ENCODE measurements at places on chromosomes 11 and 22. TPM values are rescaled to one million over a fixed set of nuclear protein-coding genes. Genes with fewer than 3 reads are reported as not detected.
A peak's percentile ranks its signal among the peaks of the same experiment; 100 is the strongest.

Gene CCDC89
- not detected for total RNA-seq

GRCh38 chr11:75474240-75474639 lies 41.2 kb upstream of the KLHL35 start:
- DNase-seq = no peak
- H3K27ac ChIP-seq = no peak overlapping the region
- peaks cover 2% of the 10 kb centered on the region for H3K27me3 ChIP-seq
- H3K36me3 ChIP-seq = no peaks in the 10 kb centered on the region

GRCh38 chr11:122633219-122633829 lies 22.2 kb upstream of the UBASH3B start:
- no peak overlapping the region for H3K27ac ChIP-seq
- no peaks in the 10 kb centered on the region for H3K36me3 ChIP-seq
- peaks cover 14% of the 10 kb centered on the region for H3K27me3 ChIP-seq
- no peak overlapping the region for H3K4me3 ChIP-seq

DNA sequence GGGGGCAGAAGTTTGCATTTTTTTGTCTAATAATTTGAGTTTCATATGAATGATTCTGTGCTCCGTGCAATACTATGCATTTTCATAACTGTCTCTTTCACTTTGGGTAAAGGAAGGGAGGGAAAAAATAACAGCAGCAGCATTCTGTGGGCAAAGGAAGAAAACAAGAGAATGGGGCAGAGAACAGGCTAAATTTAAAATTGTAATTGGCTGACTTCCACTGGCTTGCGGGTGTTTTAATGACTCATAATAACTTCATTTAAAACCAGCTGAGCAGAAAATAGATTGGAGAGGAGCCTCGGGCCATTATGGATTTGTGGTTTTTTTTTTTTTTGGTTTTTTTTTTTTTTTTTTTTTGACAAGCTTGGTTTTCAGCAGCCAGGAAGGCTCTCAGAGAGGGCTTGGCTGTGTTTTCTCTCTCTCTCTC lies 107.4 kb downstream of the ZBTB16 start:
- no peak for DNase-seq
- peaks cover 31% of the 10 kb centered on the region for H3K4me1 ChIP-seq
- H3K27ac ChIP-seq = no peak overlapping the region
- no peaks in the 10 kb centered on the region for H3K27me3 ChIP-seq
- H3K36me3 ChIP-seq = no peaks in the 10 kb centered on the region

DNA sequence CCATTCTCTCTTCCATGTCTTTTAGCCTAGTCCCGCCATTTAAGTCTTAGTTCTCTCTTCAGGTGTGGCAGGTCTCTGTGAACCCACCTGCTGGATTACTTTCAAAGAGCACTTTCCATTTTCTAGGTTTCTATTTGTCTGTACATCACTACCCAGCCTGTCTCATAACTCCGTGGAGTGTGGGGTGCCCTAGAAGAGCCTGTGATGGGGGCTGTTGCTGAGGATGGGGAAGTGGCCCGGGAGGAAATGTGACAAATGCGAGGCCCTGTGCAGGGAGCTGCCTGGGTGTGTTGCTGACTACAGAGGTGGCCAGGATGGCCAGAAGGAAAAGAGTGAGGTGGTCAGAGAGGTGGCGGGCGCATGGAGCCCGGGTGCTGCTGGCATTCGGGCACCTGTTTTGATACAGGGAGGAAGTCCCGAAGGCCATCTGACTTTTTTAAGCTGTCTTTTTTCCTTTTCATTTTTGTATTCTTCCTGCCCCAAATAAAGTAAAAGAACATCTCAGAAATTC lies 10.7 kb downstream of the DGCR8 start:
- peak overlapping the region; percentile 47 for H3K27ac ChIP-seq
- peaks cover 39% of the 10 kb centered on the region for H3K36me3 ChIP-seq
- no peak overlapping the region for H3K4me3 ChIP-seq
- no peak for DNase-seq
- no peaks in the 10 kb centered on the region for H3K27me3 ChIP-seq
- no peaks in the 10 kb centered on the region for H3K4me1 ChIP-seq

- peaks cover 9% of the 10 kb centered on the region for H3K4me1 ChIP-seq
- no peaks in the 10 kb centered on the region for H3K36me3 ChIP-seq
- no peak overlapping the region for H3K4me3 ChIP-seq
- no peak overlapping the region for H3K27ac ChIP-seq
These were observed 261.9 kb upstream of the LUZP2 start for GRCh38 chr11:24234822-24235508.

- DNase-seq = no peak
- H3K4me1 ChIP-seq = peaks cover 4% of the 10 kb centered on the region
- no peak overlapping the region for H3K27ac ChIP-seq
These were observed 7.2 kb upstream of the SLN start for GRCh38 chr11:107719073-107719472.

DNA sequence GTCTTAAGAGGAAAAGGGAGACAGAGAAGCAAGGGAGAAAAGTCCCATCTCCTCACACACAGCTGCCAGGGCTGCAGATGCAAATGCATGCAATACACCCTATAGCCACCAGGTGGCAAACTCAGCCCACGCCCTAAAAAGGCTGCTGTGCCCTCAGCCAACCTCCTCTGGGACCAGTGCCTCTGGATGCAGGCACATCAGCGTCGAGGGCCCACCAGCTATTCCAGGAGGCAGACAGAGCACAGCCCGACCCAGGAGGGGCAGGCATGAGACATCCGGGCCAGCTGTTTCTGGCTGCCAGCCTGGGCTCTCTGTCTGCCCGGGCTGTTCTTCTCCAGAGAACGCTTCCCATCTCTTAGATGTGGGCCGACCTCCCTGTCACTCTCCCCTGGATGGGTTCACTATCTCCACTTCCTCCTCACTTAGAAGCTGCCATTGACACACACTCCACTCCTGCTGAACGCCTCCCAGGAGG lies 39.7 kb downstream of the TPBGL start:
- peaks cover 1% of the 10 kb centered on the region for H3K4me1 ChIP-seq
- H3K4me3 ChIP-seq = no peak overlapping the region
- peak; percentile 72 for DNase-seq

Gene SLC16A8
- 3.0 TPM for total RNA-seq

Gene ZBTB16
- total RNA-seq = 29.6 TPM

GRCh38 chr11:116211147-116211546 lies 561.6 kb downstream of the BUD13 start:
- no peak for DNase-seq
- peaks cover 3% of the 10 kb centered on the region for H3K4me1 ChIP-seq
- H3K27ac ChIP-seq = no peak overlapping the region
- no peaks in the 10 kb centered on the region for H3K36me3 ChIP-seq
- H3K4me3 ChIP-seq = no peak overlapping the region

- no peak overlapping the region for H3K27ac ChIP-seq
- no peaks in the 10 kb centered on the region for H3K36me3 ChIP-seq
- peaks cover 3% of the 10 kb centered on the region for H3K27me3 ChIP-seq
- no peaks in the 10 kb centered on the region for H3K4me1 ChIP-seq
These were observed 3.1 kb upstream of the IGLL1 start for GRCh38 chr22:23583153-23583552.

GRCh38 chr11:61049063-61049377 lies 53.3 kb upstream of the CD5 start:
- no peak overlapping the region for H3K27ac ChIP-seq
- H3K4me3 ChIP-seq = no peak overlapping the region

GRCh38 chr11:12074529-12075195 lies 35.7 kb upstream of the MICAL2 start:
- peaks cover 6% of the 10 kb centered on the region for H3K27me3 ChIP-seq
- H3K27ac ChIP-seq = no peak overlapping the region
- no peak overlapping the region for H3K4me3 ChIP-seq
- peaks cover 13% of the 10 kb centered on the region for H3K4me1 ChIP-seq
- H3K36me3 ChIP-seq = no peaks in the 10 kb centered on the region

- H3K4me3 ChIP-seq = no peak overlapping the region
- no peak overlapping the region for H3K27ac ChIP-seq
- no peak for DNase-seq
- no peaks in the 10 kb centered on the region for H3K36me3 ChIP-seq
- no peaks in the 10 kb centered on the region for H3K27me3 ChIP-seq
- H3K4me1 ChIP-seq = peaks cover 9% of the 10 kb centered on the region
These were observed 123.9 kb upstream of the NCAM1 start for GRCh38 chr11:112837162-112837826.

DNA sequence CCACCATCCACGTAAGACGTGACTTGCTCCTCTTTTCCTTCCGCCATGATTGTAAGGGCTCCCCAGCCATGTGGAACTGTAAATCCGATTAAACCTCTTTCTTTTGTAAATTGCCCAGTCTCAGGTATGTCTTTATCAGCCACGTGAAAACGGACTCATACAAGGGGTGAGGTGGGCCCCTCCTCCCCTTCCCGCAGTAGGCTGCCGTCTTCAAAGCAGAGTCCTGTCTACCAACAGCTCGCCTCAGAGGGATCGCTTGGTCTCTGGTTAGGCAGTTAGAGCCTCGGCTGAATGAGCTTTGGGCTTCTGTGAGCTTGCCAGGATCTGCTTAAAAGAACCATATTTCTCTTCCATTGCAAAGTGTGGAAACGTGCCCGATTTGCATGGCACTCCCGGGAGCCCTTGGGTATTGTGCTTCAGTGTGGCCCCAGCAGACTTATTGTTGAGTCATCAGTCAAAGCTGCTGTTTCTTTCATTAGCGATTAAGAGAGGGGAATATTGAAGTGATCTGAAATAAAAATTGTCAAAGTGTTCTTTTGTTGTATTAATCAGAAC lies 338.3 kb downstream of the TBC1D22A start:
- no peaks in the 10 kb centered on the region for H3K27me3 ChIP-seq
- H3K4me1 ChIP-seq = peaks cover 45% of the 10 kb centered on the region
- no peak overlapping the region for H3K4me3 ChIP-seq
- H3K36me3 ChIP-seq = peaks cover 2% of the 10 kb centered on the region

DNA sequence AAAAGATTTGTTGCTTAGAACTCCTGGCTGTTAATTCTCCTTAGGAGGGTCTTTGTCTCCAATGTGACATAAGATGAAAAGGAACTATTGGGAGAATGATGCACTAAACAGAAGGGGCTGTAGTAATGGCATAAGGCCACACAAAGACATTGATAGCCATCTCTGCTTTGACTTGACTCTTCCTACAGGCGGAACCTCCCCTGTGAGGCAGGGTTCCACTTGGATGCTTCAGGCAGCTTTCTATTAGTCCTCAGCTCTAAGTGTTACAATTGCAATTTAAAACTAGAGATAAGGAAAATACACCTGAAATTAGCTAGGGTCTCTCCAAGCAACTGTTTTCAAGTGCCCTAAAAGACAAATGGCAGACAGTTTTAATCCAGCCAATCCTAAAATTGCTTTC lies 391.6 kb upstream of the CCDC90B start:
- H3K4me3 ChIP-seq = no peak overlapping the region
- H3K27me3 ChIP-seq = peaks cover 6% of the 10 kb centered on the region
- H3K27ac ChIP-seq = no peak overlapping the region
- peaks cover 14% of the 10 kb centered on the region for H3K4me1 ChIP-seq
- no peak for DNase-seq
- H3K36me3 ChIP-seq = no peaks in the 10 kb centered on the region

Gene PRAME
- not detected for total RNA-seq

Gene C11orf16
- not detected for total RNA-seq

GRCh38 chr11:75496305-75496752 lies 29.4 kb downstream of the GDPD5 start:
- H3K27ac ChIP-seq = no peak overlapping the region
- no peak for DNase-seq
- H3K4me3 ChIP-seq = no peak overlapping the region
- peaks cover 2% of the 10 kb centered on the region for H3K27me3 ChIP-seq
- peaks cover 2% of the 10 kb centered on the region for H3K4me1 ChIP-seq
